K562 (cell line): ENCODE measurements at places on chromosomes 3 and 15. TPM values are rescaled to one million over a fixed set of nuclear protein-coding genes. Genes with fewer than 3 reads are reported as not detected.

The PPIP5K1 gene
- 48.4 and 52.2 TPM in 2 replicates for total RNA-seq

- no peak for DNase-seq
These were observed 55.3 kb downstream of the CCK start for GRCh38 chr3:42210726-42211125.

- DNase-seq = no peak
These were observed 12.3 kb downstream of the ABTB1 start for GRCh38 chr3:127684871-127685707.

GRCh38 chr3:162217647-162218046 is 721.0 kb downstream of the OTOL1 start:
- DNase-seq = no peak

GRCh38 chr3:103965764-103966163 is 1400.9 kb upstream of the ALCAM start:
- no peak for DNase-seq

The GSK3B gene
- 20.8 and 22.2 TPM in 2 replicates for total RNA-seq
